ENCODE measurements at places on chromosomes 5 and 9.

DNA sequence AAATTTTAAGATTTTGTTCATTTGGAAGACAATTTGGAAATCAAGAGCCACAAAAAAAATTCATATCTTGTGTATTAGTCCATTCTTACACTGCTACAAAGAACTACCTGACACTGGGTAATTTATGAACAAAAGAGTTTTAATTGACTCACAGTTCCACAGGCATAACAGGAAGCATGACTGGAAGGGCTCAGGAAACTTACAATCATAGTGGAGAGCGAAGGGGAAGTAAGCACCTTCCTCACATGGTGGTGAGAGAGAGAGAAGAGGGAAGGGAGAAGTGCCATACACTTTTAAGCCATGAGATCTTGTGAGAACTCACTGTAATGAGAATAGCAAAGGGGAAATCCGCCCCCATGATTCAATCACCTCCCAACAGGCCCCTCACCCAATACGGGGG lies 274.4 kb downstream of the KCNN2 start:
- no peak for DNase-seq

DNA sequence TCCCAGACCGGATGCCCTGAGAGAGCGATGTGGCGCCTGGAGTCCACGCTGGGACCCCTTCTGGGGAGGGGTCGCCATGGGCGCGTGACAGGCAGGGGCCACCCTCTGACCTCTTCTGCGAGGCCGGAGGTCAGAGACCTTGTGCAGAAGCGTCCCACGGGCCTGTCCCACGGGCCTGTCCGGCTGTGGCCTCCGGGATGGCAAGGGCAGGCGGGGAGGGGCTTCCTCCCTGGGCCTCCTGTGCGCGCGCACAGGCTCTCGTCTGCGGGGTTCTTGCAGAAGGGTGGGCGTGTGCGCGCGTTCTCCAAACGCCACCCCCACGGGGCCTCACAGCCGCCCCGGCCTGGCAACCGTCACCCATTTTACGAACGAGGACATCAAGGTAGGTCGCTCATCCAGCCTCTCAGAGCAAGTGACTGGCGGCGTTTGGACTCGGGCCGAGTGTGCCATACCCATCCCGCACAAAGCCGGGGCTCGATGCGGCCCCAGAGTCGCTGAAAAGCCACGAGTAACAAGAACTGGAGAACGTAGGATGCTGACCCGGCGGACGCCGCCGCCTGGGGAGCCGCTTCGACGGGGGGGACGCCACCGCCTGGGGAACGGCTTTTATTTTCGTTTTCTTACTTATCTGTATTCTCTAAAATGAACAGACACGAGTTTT lies 897 bp downstream of the AHRR start:
- DNase-seq: no peak

- no peak for DNase-seq
Observed at GRCh38 chr5:176820937-176821336, 10.6 kb downstream of the UNC5A start.

- no peak for DNase-seq
Observed at GRCh38 chr5:177508837-177509236, 789 bp downstream of the DOK3 start.

DNA sequence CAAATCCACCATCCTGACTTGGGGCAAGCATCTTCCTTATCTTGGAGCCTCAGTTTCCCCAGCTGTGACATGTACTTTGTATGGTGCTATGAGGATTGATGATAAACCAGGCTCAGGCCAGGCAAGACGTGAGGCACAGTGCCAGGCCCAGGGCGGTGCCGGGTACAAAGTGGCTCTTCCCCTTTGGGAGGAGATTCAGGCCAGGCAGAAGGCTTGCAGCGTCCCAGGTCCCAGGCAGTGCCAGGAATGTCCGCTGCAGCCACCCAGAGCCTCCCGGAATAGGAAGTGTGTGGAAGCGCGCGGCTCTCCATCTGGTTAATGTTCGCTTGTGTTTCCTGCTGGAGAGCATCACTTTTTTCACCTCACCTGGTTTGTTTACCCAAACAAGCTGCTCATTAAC lies 12.6 kb upstream of the DENND1A start:
- DNase-seq: no peak

- DNase-seq: no peak
Observed at GRCh38 chr5:114363837-114364236, 2.0 kb downstream of the KCNN2 start.

- DNase-seq: no peak
Observed at GRCh38 chr5:109836280-109836679, 146.6 kb downstream of the MAN2A1 start.

DNA sequence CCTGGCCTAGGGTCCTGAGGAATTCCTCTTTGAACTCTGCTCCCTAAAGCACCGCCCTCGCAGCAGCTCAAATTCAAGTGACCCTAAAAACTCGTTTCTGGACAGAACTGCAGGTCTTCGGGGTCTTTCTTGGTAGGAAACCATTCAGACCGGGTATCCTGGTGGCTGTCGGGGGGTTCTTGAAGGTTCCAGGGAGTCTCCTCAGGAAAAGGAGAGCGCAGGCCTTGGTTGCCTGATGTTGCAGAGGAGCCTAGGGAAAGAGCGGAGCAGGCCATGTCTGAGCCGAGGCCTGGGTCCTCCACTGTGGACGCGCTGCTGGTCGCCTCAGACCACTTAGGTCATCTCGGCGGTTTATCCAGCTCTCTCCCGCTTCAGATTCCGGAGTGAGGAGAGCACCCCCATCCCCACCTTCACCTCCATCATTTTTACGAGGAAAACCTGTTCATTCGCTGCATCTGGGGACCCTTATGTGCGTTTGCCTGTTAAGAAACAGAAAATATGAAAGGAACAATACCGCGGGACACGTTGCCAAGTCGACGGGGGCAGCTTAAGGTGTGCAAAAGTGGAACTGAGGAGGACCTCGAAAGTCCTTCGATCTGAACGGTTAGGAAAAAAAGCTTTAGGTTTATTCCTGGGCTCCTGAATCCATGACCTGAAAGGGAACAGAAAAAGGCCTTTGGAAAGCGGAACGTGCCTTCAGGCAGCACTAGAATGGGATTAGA lies 299.4 kb downstream of the PARP8 start:
- no peak for DNase-seq

- DNase-seq: no peak
Observed at GRCh38 chr9:97744710-97745708, 47.9 kb upstream of the XPA start.
